ENCODE measurements at places on chromosomes 2 and 18.
A peak's percentile ranks its signal among the peaks of the same experiment; 100 is the strongest.

GRCh38 chr2:217979151-217979811, 23.5 kb downstream of the TNS1 start:
- DNase-seq, result peak; percentile 60

DNA sequence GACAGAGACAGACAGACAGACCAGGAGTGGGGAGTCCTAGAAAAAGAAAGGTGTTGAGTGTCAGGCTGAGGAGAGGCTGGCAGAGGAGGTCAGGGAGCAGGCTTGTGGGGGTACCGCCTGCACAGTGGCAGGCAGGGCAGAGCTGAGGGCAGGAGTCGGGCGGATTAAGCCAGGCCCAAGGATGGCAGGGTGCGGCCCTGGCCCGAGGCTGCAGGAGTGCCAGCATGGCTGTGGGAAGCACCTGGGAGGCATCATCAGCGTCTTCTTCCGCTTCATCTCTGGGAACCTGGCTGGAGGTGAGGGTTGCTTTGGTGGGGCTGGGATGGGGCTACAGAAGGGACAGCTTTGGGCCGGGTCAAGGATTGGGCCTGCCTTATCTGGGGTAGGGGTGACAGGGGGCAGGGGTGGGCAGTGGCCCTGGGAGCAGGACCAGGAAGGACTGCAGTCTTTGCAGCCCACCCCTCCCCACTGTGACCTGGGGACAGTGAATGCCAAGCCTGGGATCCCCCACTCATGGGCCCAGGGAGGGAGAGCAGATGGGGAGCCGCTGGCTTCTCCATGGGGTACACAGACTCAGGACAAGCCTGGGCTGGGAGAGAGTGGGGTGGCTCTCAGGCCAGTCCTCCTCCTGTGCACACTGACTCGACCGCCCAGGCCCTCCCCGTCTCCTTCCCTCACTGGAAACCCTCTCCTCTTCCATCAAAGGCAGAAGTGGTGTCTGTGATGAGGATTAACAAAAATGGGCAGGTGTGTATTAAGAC, 20.7 kb downstream of the KCNIP3 start:
- no peak for DNase-seq

DNA sequence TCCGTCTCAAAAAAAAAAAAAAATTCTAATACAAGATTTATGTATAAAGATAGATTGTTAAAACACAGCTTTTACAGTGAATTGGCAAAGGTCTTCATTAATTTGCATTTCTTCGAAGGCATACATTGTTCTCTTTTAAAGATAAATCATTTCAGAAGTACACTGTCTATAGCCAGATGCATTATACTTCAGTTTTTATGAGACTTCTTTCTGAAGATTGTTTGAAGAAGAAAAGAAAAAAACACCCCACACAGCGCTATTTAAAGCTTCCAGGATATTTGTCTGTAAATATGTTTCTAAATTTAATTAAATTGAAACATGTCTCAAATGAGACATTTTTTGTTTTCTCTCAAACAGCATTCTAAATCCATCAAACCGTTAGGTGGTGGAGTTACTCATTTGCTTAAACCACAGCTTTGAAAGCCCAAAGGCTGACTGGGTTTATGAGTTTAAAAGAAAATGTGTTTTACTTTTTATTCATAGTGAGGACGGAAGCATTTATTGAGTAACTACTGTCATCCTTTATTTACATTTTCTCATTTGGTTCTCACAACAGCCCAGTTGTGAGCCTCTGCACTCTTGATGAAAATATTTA, 42.4 kb upstream of the C1GALT1C1L start:
- DNase-seq, result no peak

- no peak for DNase-seq
These were observed 13.7 kb upstream of the FAHD2A start for GRCh38 chr2:95388856-95389244.

DNA sequence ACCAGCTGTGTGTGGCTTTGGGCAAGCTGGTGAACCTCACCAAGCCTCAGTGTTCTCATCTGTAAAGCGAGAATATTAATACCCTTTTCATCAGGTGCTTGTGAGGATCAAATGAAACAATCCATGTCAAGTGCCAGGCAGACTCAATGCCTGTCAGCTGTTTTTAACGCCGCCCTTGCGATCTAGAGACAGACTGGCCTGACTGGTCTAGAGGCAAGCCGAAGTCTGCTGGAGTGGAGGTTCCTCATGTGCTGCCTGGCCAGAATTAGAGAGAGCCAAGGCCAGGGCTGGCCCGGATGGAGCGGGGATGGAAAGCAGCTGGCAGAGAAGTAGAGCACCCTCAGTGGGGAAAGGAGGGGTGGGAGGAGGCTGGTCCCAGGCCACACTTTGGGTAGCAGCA, 74.5 kb upstream of the B3GNT7 start:
- no peak for DNase-seq

GRCh38 chr2:48790407-48791170, 35.1 kb upstream of the LHCGR start:
- DNase-seq, result no peak

- DNase-seq, result no peak
These were observed 12.3 kb downstream of the CALCRL start for GRCh38 chr2:187435756-187436155.

DNA sequence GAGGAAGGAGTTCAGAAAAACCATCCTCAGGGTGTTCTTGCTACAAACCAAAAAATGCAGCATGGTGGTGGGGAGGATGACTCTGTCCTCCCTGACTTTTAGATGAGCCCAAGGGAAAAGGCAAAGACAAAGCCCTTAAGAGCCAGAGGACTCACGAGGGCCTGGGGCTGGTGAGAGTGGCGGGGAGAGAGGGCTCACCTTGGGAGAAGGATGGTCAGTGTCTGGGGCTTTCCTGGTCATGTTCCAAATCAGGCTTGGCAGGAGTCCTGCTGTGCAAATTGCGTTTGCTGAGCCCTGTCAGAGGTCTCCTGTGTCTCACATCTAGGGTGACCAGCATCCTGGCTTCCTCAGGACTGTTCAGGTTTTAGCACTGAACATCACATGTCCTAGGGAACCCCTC, 4.7 kb downstream of the UGT1A1 start:
- DNase-seq, result no peak

GRCh38 chr2:217839073-217839749, 163.6 kb downstream of the TNS1 start:
- DNase-seq, result no peak

DNA sequence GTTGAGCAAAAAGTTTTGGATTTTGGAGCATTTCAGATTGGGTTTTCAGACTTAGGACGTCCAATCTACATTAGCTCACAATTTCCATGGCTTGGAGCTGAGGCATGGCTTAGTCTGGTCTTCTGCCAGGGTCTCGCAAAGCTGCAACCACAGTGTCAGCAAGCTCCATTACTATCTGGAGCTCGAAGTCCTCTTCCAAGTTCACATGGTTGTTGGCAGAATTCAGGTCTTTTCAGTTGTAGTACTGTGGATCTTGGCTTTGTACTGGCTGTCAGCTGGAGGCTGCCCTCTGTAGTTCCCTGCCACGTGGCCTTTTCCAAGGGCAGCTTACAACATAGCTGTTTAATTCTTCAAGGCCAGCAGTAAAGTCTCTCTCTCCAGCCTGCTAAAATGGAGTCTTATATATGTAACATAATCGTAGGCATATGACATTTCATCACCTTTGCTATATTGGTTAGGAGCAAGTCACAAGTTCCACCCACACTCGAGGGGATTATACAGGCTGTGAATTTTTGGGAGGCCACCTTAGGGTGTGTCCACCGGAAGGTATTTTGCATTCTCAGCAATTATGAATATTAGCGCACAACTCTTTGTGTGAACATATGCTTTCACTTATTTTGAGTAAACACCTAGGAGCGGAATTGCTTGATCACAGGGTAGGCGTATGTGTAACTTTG, 41.5 kb upstream of the EPC2 start:
- no peak for DNase-seq

- no peak for DNase-seq
These were observed 165.3 kb downstream of the ARL4C start for GRCh38 chr2:234331566-234331965.

GRCh38 chr2:146572598-146572997, 1272.2 kb upstream of the ACVR2A start:
- no peak for DNase-seq

GRCh38 chr2:215503381-215503780, 67.5 kb upstream of the FN1 start:
- no peak for DNase-seq

GRCh38 chr2:218362606-218363005, 5.9 kb downstream of the CATIP start:
- DNase-seq, result no peak

GRCh38 chr2:132438691-132439090, 22.1 kb downstream of the GPR39 start:
- DNase-seq, result no peak

GRCh38 chr2:230774348-230774951, 61.8 kb downstream of the CAB39 start:
- no peak for DNase-seq

DNA sequence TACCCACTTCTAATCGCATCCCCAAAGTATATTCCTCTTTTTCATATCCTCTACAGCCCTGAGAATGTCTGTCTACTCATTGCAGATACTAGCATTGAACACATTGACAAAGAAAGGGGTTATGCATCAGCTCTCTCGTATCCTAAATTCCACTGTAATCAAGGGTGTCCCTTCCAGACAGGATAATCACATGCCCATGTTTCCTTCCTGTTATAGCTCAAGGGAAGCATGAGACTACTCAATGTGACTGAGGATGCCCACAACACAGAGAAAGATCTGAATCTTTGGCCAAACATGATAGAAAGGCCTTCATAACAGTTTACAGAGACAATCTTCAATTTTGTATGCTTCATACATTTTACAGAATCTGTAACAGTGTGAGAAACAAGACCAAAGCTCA, 69.2 kb downstream of the HIBCH start:
- DNase-seq, result no peak

- no peak for DNase-seq
These were observed 112.0 kb downstream of the ACTR3 start for GRCh38 chr2:114001937-114002336.

- no peak for DNase-seq
These were observed 71.6 kb downstream of the ACKR3 start for GRCh38 chr2:236641051-236641726.

DNA sequence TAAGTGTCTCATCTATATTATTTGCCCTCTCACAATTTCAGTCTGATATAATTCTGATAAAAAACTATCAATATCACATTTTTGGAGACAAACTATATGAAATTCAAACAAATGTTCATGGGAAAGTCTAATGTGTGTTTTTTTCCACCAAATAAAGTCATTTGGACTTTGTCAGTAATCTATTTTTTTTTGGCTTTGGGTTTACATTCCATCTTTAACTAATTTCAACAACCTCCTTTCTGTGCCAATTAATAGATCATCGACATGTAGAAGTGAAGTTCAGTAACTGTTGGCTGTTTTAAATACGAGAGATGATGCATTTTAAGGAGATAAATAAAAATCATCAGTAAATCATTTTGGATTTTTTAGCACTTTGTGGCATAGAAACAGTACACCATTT, 1623.0 kb upstream of the ACVR2A start:
- DNase-seq, result no peak

GRCh38 chr18:55152801-55153200, 193.5 kb upstream of the CCDC68 start:
- no peak for DNase-seq

- peak; percentile 53 for DNase-seq
These were observed 5.1 kb upstream of the MIB1 start for GRCh38 chr18:21735452-21736015.

DNA sequence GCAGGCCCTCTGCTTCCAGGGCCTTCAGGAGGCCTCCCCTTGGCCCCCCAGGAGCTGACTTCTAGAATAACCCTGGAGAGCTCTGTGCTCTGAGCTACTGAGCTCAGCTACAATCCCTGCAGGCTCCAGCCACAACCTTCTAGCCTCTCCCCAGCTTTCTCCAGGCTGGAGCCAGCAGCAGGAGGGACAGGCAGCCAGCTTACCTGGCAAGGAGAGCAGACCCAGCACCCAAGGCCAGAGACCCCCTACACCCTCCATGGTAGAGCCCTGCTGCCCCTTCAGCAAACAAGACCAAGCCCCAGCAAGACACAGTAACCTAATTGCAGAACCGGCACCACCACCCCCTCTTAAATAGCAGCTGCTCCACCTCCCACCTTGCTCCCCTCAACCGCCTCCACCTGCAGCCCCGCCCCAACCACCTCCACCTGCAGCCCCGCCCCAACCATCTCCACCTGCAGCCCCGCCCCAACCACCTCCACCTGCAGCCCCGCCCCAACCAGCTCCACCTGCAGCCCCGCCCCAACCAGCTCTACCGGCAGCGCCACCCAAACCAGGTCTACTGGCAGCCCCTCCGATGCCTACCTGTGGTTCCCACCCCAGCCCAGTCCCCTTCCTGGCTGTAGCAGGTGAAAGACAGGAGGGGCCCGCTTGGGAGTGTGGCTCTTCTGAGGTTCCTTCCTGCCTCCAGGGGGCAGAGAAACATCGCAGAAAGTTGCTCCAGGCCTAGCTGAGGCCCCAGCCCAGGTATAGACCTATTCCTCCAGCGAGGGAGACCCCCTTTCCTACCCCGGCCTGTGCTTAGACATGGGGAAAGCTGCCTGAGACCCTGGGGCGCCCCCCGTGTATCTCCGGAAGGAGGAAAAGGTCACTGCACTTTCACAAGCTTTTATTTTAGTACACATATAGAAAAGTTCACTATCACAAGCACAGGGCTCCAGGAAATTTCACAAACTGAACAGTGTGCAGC, at the start of gene ASTL:
TSS of gene ASTL (minus strand) at position 324 of the 967 bp plus-strand sequence. CDS start at position 258, 66 bp downstream.
- peak; percentile 79 for DNase-seq

- no peak for DNase-seq
These were observed 117.6 kb downstream of the POLE4 start for GRCh38 chr2:75076088-75076487.

- peak; percentile 78 for DNase-seq
These were observed 48.8 kb downstream of the ADNP2 start for GRCh38 chr18:80157708-80158343.

DNA sequence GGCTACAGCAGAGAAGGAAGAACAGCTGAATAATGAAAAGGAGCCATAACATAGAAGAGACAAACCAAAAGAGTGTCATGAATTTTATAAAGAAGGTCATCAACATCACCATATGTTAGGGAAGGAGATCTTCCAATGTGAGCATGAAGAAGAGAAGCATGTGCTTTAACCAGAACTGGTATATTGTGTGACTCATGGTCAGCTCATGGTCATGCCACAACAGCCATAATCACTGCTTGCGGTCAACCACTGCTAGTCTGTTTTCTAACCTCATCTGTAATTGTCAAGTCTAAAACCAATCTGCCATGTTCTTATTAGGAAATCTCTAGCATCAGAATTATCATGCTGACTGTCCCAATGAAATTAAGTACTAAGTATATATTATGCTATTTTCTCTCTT, 204.1 kb upstream of the VRK2 start:
- DNase-seq, result no peak

GRCh38 chr18:49100226-49100968, 149.6 kb upstream of the SMAD7 start:
- DNase-seq, result peak; percentile 45

Data from neural progenitor cell (in vitro differentiated cells).